Retina (tissue), 1 donor: ENCODE measurements at places on chromosomes 7 and 10.

DNA sequence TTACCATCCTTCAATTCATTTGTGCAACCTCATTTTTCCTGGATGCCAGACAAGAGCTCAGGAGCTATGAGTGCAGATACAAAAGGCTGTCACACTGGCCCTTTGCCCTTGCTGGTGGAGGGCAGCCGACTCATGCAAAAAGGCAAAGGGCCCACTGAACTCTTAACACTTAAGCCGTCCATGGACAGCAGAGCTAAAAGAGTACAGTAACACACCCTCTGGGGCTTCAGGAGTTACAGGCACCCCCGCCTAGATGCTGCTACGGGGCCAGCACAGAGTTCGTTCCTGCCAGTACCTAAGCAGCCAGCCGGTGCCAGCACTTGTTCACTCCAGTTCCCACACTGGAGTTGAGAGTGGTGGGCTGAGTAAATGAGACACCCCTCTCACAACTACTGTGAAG is 69.9 kb upstream of the MRLN start:
- no peak for DNase-seq

- DNase-seq, result no peak
Measured at GRCh38 chr10:77590344-77591237, 47.0 kb downstream of the KCNMA1 start.

DNA sequence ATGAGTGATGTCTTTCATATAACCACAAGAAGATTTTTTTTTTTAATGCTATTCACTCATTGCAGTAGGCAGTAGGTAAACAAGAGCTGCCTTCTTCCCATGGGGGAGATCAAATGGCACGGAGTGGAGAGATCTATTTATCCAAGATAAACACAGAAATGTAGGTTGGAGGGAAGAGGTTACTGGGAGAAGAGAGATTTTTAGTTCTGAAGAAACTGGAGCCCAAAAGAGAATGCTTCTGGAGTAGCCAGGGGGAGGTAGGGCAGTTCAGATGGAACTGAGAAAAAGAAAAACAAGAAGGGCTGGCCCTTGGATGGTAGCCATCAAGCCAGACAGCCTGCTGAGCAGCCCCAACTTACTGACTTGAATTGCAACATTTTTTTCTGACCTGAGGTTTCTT is 270.1 kb upstream of the TPK1 start:
- DNase-seq, result no peak

DNA sequence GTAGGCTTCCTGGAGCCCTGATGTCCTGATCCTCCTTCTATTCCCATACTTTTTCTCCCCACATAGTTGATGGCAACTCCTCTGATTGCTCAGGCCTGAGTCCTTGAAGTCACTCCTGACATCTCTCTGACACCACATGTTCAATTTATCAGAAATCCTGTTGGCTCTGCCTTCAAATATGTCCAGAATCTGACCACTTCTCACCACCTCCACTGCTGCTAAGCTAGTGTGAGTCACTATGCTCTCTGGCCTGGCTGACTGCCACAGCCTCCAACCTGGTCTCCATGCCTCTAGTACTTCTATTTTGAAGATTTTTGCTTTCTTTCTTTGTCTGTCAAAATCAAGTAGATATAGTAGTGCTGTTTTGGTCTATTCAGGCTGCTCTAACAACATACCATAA is 53.0 kb downstream of the TMEM229A start:
- DNase-seq, result no peak

GRCh38 chr7:40916813-40917212 is 782.0 kb downstream of the SUGCT start:
- DNase-seq, result no peak

DNA sequence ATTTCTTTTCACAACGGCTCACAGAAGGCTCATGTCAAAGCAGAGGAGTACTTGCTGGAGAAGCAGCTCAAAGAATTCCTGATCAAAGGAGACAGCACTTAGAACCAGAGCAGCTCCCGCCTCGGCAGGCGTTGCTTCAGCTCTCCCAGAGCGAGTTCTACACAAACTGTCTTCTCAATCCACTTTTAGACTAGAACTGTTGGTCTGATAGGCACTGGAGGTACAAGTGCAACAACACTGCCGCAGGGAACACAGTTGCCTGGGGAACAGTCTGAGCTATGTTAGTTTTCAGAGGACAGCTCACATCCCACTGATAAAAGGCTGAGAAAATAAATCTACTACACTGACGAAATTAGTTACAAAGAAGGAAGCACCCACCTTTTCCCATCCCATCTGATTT is 35.4 kb downstream of the CYTH3 start:
- no peak for DNase-seq

GRCh38 chr7:108684629-108685028 is 115.0 kb downstream of the DNAJB9 start:
- DNase-seq, result no peak

DNA sequence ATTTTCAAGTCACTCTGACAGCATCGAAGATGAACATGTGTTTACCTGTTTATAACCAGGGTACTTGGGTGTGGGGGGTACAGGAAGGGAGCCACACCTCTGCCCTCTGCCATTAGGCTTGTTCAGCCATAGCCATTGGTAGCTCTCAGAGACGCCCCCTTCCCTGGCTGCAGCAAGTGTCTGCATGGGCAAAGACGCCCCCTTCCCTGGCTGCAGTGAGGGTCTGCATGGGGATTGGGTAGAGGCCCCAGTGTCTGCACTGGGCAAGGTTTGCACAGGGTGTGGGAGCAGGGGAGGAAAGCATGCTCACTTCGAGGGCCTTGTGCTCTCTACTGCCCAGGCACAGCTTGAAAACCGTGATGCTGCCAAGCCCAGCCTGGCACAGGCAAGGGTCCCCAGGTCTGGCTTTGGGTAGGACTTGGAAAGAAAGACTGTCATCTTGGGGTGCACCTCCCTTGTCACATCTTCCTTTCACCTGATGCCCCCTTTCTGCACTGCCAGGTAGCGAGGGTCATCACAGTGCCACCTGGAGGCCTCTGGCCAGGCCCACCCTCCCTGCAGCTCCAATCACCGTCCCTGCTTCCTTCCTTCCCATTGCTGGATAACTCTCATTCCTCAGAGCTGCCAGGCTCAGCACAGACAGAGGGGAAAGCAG is 3.7 kb downstream of the TMEM225B start:
- DNase-seq, result no peak

GRCh38 chr10:69486922-69487730 is 35.9 kb downstream of the TSPAN15 start:
- DNase-seq, result no peak

- no peak for DNase-seq
Measured at GRCh38 chr7:3426064-3426463, 125.0 kb downstream of the SDK1 start.

DNA sequence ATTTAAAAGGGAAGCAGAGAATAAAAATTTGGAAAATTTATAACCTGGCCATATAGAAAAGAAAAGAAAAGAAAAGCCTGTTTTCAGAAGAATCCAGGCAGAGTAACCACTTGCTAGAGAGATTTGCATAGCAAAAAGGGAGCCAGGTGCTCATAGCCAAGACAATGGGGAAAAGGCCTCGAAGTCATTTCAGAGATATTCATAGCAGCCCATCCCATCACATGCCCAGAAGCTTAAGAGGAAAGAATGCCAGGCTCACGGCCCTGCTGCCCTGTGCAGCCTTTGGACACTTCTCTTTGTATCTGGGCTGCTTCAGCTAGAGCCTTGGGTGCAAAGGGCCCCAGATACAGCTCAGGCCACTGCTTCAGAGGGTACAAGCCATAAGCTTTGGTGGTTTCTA is 159.8 kb downstream of the CCDC7 start:
- no peak for DNase-seq

- DNase-seq, result no peak
Measured at GRCh38 chr7:1087465-1087814, 473 bp upstream of the GPER1 start.
